ENCODE measurements at places on chromosomes 6 and 20. TPM values are rescaled to one million over a fixed set of nuclear protein-coding genes. Genes with fewer than 3 reads are reported as not detected.

- no peaks in the 10 kb centered on the region for H3K27me3 ChIP-seq
- H3K4me3 ChIP-seq, result no peak overlapping the region
- DNase-seq, result no peak
- no peak overlapping the region for H3K27ac ChIP-seq
- H3K4me1 ChIP-seq, result no peaks in the 10 kb centered on the region
Measured at GRCh38 chr20:63937596-63937995, 18.6 kb downstream of the UCKL1 start.

GRCh38 chr6:33959329-33959651 is 155.5 kb upstream of the MLN start:
- no peaks in the 10 kb centered on the region for H3K27me3 ChIP-seq
- H3K36me3 ChIP-seq, result no peaks in the 10 kb centered on the region
- no peaks in the 10 kb centered on the region for H3K4me1 ChIP-seq
- H3K4me3 ChIP-seq, result no peak overlapping the region
- no peak for DNase-seq
- H3K27ac ChIP-seq, result no peak overlapping the region

DNA sequence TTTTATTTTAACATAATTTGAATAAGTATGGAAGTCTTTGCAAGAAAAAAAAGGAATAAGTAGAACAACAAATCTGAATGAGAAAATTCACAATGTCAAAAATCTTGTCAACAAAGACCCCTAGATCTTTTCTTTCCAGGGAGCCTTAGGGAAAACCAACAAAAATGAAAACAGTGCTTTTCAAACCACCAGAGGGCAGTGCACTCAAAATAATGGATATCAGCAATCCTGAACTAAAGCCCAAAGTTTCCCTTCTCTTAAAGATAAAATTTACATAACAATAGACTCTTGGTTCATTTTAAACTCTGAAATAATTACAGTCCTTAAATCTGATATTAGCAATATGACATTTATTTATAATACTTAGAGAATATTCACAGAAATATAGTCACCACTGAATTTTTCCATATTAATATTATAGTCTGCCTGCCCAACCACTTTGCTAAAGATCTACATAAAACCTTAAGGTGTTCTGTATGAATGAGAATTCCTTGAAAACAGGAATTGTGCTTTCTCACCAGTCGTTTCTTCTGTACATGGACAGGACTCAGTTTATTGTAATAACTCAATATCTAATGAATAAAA is 105.3 kb upstream of the BMP5 start:
- no peaks in the 10 kb centered on the region for H3K27me3 ChIP-seq
- H3K36me3 ChIP-seq, result no peaks in the 10 kb centered on the region
- no peak overlapping the region for H3K27ac ChIP-seq
- no peaks in the 10 kb centered on the region for H3K4me1 ChIP-seq

The ADGRF5 gene
- 0.26 TPM for total RNA-seq

DNA sequence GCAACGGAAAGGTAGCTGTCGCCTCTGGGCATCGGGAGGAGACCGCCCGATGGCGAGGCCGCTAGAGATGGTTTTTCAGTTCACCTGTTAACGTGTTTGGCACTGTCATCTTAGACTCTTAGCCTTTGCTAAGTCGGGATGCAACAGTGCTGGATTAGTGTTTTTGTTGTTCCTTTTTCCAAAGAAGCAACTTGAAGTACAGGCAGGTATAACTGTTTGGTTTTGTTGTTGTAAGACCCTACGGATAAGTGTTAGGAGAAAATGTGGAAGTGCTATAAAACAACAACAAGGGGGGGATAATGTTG is 723 bp downstream of the MANEA start:
- peak overlapping the region; percentile 97 for H3K27ac ChIP-seq
- no peaks in the 10 kb centered on the region for H3K27me3 ChIP-seq
- H3K4me1 ChIP-seq, result peaks cover 2% of the 10 kb centered on the region
- H3K36me3 ChIP-seq, result no peaks in the 10 kb centered on the region

DNA sequence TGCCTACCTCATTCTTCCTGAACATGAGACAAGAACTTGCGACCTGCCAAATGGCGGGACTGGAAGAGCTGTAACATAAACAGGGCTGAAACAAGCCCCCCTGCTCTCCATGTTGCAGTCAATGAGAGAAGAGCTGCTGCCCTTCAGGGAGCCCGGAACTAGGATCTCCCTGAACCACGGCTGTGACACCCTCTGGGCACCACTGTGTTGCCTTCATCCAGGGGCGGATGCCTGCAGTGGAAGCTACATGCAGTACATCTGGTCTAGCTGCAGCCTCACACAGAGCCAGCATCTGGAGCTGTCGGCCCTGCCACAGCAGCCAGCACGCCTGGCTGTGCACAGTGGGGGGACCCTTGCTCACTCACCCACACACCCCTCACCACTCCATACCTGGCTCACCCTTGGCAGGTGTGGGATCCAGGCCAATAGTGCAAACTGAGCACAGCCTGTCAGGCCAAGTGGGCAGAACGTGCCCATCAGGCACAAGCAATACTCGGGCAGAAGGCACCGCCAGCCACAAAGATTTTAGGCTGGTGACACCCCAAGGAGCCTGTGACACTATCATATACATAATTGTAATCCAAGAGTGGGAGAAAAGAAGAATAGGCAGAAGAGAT is 451.3 kb downstream of the HTR1B start:
- DNase-seq, result no peak
- H3K4me1 ChIP-seq, result no peaks in the 10 kb centered on the region
- no peaks in the 10 kb centered on the region for H3K36me3 ChIP-seq
- H3K27ac ChIP-seq, result no peak overlapping the region

- peak; percentile 66 for DNase-seq
- peak overlapping the region; percentile 82 for H3K4me3 ChIP-seq
- H3K4me1 ChIP-seq, result peaks cover 3% of the 10 kb centered on the region
- H3K27me3 ChIP-seq, result no peaks in the 10 kb centered on the region
Measured at GRCh38 chr20:49276161-49276960, 1.5 kb downstream of the ZNFX1 start.

The IRAK1BP1 gene
- 4.4 TPM for total RNA-seq

DNA sequence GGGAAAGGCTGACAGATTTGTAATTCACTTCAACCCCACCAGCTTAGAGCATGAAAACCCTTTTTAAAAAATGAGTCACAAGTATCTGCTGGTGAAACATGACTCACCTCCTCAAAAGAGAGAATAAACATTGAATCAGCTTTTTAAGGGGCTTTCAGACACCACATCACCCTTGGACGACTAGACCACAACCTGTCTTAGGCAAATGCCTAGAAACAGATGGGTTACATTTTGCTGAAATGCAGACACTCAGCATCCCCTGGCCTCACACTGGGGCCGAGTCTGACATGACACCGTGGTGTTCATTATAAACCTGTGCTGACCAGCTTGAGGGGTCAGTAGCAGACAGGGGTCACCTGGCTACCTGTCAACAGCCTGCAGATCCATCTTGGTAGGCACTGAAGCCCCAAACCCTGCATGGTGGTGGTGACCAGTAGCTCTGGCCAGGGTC is 175.3 kb upstream of the CST7 start:
- no peak overlapping the region for H3K27ac ChIP-seq
- H3K27me3 ChIP-seq, result no peaks in the 10 kb centered on the region
- no peak overlapping the region for H3K4me3 ChIP-seq
- peak; percentile 66 for DNase-seq
- no peaks in the 10 kb centered on the region for H3K36me3 ChIP-seq

DNA sequence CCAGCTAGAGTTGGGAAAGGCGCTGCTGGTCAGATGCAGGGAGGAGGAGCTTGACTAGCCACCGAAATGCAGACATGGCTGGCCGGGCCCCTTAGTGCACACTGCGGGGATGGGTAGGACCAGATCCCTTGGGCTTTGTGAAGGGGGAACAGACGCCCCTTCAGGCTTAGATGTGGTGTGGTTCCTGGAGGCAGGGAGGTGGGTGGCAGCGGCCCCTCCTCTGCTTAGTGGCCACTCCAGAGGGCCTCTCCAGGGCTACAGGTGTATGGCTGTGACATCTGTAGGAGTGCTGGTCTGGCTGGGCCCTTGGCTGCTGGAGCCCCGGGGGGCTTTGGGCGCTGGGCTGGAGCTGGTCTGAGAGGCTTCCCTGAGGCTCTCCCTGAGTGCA is 5.9 kb downstream of the CCND3 start:
- no peak overlapping the region for H3K4me3 ChIP-seq
- peak overlapping the region; percentile 45 for H3K27ac ChIP-seq
- peaks cover 35% of the 10 kb centered on the region for H3K36me3 ChIP-seq
- H3K4me1 ChIP-seq, result peaks cover 12% of the 10 kb centered on the region

- no peak overlapping the region for H3K4me3 ChIP-seq
- no peak overlapping the region for H3K27ac ChIP-seq
- H3K4me1 ChIP-seq, result no peaks in the 10 kb centered on the region
- no peak for DNase-seq
- H3K27me3 ChIP-seq, result no peaks in the 10 kb centered on the region
- H3K36me3 ChIP-seq, result no peaks in the 10 kb centered on the region
Measured at GRCh38 chr6:135305684-135306083, 124.6 kb downstream of the MYB start.

The SLC22A7 gene
- total RNA-seq, result not detected

- no peak for DNase-seq
- H3K36me3 ChIP-seq, result no peaks in the 10 kb centered on the region
- H3K4me1 ChIP-seq, result no peaks in the 10 kb centered on the region
- no peak overlapping the region for H3K27ac ChIP-seq
- no peaks in the 10 kb centered on the region for H3K27me3 ChIP-seq
Measured at GRCh38 chr6:53723331-53723730, 57.8 kb upstream of the KLHL31 start.

- no peaks in the 10 kb centered on the region for H3K36me3 ChIP-seq
- no peak overlapping the region for H3K4me3 ChIP-seq
- peaks cover 3% of the 10 kb centered on the region for H3K4me1 ChIP-seq
- peak; percentile 78 for DNase-seq
Measured at GRCh38 chr20:8414586-8415274, 282.7 kb downstream of the PLCB1 start.

GRCh38 chr6:16043171-16044135 is 85.4 kb upstream of the MYLIP start:
- H3K36me3 ChIP-seq, result no peaks in the 10 kb centered on the region
- no peaks in the 10 kb centered on the region for H3K27me3 ChIP-seq
- H3K4me3 ChIP-seq, result no peak overlapping the region
- no peak overlapping the region for H3K27ac ChIP-seq

DNA sequence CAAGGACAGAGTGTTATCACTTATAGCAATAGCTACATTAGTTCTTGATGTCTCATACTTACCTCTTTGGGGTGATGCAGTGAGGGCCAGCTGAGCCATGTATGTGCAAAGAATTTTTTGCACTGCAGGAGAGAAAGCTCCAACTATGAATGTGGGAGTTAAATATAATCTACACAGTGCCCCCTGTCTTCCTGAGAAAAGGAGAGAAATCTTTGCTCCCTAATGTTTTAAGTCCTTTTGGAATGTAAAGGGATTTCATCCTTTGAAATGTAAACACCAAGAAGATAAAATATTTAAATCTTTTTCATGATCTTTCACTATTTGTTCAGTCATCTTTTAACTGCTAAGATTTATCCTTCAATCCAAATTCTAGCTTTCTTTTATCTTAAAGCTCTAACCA is 822.1 kb downstream of the TENT5A start:
- H3K4me1 ChIP-seq, result no peaks in the 10 kb centered on the region
- H3K27me3 ChIP-seq, result no peaks in the 10 kb centered on the region
- H3K4me3 ChIP-seq, result no peak overlapping the region
- H3K36me3 ChIP-seq, result no peaks in the 10 kb centered on the region
- DNase-seq, result no peak

GRCh38 chr20:4864311-4864752 is 137.0 kb downstream of the SLC23A2 start:
- no peak for DNase-seq
- peaks cover 5% of the 10 kb centered on the region for H3K36me3 ChIP-seq
- no peak overlapping the region for H3K4me3 ChIP-seq
- no peaks in the 10 kb centered on the region for H3K27me3 ChIP-seq
- H3K27ac ChIP-seq, result no peak overlapping the region

GRCh38 chr6:125611573-125612344 is 137.7 kb upstream of the HEY2 start:
- peak; percentile 12 for DNase-seq
- H3K4me1 ChIP-seq, result no peaks in the 10 kb centered on the region
- no peak overlapping the region for H3K4me3 ChIP-seq
- H3K36me3 ChIP-seq, result no peaks in the 10 kb centered on the region

The CST7 gene
- not detected for total RNA-seq

DNA sequence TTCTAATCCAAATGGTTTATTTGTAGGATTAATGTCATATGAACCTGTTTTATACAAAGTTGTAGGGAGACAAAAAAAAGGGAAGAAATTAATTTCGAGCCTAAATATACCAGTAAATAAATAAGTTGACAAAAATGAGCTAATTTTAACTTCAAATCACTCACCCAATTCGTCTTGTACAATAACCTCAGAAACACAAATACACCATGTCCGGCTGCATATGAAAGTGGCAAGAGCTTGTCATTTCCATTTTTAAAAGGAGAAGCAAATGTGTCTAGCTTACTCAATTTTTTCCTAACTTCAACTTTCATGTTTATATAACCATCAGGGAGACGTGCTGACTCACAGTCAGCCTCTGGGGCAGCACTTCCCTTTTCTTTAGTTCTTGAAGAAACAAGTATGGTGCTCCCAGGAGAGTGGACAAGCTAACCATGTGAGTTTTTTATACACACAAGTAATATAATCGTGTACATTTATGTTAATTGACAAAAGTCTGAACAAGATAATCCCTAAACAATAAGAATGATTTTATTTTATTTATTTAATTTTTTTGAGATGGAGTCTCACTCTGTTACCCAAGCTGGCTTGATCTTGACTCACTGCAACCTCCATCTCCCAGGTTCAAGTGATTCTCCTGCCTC is 55.5 kb upstream of the SGK1 start:
- peak overlapping the region; percentile 34 for H3K27ac ChIP-seq
- peaks cover 3% of the 10 kb centered on the region for H3K4me1 ChIP-seq
- H3K4me3 ChIP-seq, result no peak overlapping the region
- no peaks in the 10 kb centered on the region for H3K27me3 ChIP-seq

The KIAA1755 gene
- 2.8 TPM for total RNA-seq

GRCh38 chr6:64672131-64672530 is 1034.9 kb downstream of the EYS start:
- no peak overlapping the region for H3K4me3 ChIP-seq
- no peak overlapping the region for H3K27ac ChIP-seq
- no peaks in the 10 kb centered on the region for H3K27me3 ChIP-seq
- H3K4me1 ChIP-seq, result no peaks in the 10 kb centered on the region

The SNAI1 gene
- total RNA-seq, result 0.66 TPM

DNA sequence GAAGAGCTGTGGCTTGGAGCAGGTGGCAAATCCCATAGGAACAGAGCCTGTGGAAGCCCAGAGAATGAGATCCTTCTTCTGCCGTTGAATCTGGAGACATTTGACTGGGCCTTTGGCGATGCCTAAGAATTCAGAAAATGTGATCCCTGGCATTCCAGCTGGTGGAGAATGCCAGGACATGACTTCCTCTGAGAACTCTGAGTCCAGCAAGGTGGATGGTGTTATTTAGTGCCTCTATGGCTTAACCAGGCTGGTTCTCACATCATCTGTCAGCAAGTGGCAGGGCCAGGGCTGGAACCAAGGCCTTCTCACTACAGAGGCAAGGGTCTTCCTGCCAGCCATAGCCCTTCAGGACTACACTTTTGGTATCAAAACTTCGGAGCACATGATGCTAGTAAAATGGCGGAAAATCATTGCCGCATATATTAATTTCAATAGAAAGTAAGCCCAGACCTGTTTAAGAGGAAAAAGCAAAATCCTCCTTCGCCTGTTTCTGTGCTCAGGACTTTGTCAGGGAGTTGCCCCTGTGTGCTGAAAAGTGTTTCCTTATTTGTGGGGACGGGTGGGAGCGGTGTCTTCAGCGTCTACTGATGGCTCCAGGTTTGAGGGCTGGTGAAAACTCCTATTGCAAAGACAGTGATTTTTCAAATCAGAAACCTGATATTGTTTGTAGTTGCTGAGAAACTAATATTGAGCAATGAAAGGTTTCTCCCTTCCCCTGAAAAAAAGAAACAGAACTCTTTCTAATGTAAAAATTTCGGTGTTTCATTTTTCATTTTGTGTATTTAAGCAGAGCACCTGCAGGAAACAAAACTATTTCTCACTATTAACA is 23.9 kb downstream of the DUSP22 start:
- no peak overlapping the region for H3K4me3 ChIP-seq
- H3K27ac ChIP-seq, result no peak overlapping the region
- no peaks in the 10 kb centered on the region for H3K27me3 ChIP-seq
- no peak for DNase-seq
- H3K36me3 ChIP-seq, result no peaks in the 10 kb centered on the region
- H3K4me1 ChIP-seq, result no peaks in the 10 kb centered on the region
